Sciatic nerve (tissue), 2 donors: ENCODE measurements at places on chromosomes 16 and 17.

DNA sequence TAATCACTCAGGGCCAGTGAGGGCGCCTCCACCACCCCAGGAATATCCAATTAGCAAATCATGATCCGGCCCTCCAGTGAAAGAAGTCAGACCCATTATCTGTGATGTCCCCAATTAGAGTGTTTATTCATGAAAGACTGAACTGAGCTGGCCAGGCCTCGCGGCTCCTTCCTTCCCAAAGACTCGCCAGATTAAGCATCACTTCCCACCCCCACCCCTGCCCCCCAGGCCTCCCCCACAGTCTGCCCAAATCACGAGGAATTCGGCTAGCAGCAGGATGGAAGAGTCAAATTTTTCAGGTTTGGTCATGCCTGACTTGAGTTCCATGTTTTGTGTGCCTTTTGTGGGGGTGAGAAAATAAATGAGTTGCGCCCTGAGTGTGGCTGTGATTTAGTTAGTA is 298.4 kb upstream of the SALL1 start:
- DNase-seq, result no peak

- no peak for DNase-seq
Measured at GRCh38 chr17:8614988-8615387, 15.5 kb downstream of the MYH10 start.

GRCh38 chr16:66495440-66495839 is 54.5 kb downstream of the TK2 start:
- DNase-seq, result peak; percentile 14

- DNase-seq, result no peak
Measured at GRCh38 chr16:84214451-84215066, 23.6 kb downstream of the ADAD2 start.

DNA sequence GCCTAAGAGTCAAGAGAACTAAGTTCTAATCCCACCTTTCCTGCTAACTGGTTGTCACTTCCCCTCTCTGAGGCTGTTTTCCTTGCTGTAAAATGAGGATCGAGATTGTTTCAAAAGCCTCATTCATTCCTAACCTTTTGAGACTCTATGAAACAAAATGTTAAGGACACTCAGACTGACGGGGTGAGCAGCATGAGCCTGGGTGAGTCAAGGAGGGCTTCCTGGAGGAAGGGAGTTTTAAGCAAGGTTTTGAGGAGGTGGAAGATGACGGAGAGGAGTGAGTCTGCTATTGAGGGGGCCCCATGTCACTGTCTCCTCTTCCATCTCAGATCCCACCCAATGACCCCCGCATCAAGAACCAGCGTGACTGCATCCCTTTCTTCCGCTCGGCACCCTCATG is 4.1 kb downstream of the EPX start:
- no peak for DNase-seq

DNA sequence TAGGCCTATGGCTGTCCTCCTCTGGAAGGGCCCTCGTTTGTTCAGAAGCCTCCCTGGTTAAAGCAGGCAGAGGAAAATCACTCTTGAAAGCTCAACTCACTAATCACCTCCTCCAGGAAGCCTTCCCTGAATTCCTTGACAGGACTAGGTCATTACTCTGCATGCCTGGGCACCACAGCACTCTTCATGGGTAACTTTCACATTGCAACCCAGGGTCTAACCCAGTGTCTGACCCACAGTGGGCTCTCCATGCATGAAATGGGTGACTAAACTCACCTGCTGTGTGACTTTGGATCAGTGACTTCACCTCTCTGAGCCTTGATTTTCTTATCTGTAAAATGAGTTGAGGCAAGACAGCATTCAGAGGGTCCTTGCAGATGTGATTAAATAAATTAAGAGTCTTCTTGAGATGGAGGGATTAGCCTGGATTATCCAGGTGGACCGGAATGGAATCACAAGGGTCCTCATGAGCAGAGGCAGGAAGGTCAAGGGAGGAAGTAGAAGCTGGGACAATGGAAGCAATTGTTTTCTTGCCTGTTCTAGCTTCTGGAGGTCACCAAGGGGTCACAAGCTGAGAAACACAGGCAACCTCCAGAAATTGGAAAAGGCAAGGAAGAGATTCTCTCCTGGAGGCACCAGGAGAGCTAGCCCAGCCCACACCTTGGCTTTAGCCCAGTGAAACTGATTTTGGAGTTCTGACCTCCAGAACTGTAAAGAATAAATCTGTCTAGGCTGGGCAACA is 3.8 kb upstream of the RAI1 start:
- no peak for DNase-seq

DNA sequence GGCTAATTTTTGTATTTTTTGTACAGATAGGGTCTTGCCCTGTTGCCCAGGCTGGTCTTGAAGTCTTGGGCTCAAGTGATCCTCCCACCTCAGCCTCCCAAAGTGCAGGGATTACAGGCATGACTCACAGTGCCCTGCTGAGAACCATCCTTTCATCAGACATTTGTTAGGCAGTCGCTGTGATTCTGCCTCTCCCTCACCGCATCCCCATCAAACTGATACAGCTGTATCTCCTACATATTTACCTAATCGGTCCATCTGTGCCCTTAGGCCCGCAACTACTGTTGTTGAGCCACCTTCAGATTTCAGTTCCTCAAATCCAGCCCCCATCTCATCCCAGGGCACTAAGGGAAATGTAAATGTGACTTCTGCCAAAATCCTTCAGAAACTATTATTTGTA is 2.0 kb upstream of the SLC43A2 start:
- DNase-seq, result no peak

DNA sequence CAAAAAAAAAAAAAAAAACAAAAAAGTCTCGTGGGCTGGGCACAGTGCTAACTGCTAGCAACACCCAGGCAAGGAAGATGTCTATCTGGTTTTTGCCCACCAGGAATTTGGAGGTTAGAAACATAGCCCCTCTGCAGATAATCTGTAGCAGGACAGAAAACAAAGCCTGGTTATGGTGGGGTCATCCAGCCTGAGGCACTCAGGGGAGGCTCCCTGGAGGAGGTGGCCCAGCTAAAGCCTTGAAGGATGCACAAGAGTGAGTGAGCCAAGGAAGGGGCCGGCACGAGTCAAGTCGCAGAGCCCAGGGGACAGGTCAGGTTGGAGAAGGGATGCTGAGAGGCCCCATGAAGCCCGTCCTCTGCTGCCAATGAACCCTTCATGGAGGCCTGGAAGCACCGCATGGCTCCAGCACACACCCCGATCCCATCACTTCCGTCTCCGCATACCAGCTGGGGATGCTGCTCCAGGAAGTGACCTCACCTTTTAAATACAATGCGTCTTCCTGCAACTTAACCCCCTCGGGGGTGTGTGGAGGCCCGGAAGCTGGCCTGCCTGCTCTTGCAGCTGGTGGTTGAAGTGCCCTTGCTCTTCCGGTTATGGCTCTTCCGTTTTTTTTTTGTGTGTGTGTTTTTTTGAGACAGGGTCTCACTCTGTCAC is 86.5 kb downstream of the ENGASE start:
- no peak for DNase-seq

DNA sequence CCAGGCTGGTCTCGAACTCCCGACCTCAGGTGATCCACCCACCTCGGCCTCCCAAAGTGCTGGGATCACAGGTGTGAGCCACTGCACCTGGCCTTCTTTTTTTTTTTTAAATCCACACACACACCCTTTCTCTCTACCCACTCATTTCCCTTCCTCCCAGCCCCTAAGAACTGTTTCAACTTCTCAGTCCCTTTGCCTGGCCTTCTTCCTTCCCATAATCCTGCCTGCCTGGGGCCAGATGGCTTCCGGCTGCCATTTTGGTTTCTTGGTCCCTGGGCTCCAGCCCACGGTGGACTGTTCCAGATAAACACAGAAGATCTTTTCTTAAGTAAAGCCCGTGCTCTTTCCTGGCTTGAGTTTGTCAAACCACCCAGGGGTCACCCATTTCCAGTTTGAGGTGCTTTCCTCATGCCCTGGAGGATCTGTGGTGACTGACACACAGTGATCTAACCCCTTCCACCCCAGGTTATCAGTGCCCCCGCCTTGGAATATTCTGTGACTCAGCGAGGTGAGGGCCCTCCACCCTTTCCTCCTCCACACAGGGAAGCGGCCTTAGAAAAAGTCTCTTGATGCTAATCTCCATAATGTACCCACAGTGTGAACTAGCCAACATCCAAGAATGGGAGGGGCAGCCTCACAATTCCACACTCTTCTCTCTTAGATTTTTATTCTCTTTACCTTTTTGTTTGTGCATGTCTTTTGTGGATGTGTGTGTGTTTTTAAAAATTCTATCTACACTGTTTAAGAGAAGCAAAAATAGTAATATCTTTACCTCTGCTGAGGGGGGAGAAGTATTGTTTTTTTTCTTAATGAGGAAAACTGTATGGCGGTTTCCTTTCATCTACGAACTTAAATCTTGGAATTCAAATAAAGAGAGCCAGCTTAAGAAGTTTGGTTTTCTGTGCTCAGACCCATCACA is 60.0 kb downstream of the CRISPLD2 start:
- DNase-seq, result no peak

GRCh38 chr16:10576390-10577304 is 3.8 kb downstream of the EMP2 start:
- DNase-seq, result no peak

DNA sequence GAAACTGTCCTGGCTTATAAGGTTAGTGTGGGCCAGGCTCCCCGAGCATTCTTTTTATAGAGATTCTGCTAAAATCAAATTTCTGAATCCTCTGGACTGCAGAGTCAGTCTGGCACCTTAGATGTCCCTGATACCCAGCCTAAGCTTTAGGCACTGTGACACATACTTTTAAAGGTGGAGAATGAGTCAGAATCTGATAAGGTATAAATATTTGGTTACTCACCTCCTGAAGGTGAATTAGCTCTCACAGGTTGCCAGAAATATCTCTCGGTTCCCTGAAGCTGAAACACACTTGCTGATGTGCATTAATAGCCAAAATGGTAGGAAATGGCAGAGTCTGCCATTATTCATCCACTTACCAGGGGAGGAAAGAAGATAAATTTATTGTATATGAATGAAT is 446.9 kb downstream of the UTP18 start:
- DNase-seq, result no peak
